ENCODE measurements at places on chromosomes 3 and 15.

DNA sequence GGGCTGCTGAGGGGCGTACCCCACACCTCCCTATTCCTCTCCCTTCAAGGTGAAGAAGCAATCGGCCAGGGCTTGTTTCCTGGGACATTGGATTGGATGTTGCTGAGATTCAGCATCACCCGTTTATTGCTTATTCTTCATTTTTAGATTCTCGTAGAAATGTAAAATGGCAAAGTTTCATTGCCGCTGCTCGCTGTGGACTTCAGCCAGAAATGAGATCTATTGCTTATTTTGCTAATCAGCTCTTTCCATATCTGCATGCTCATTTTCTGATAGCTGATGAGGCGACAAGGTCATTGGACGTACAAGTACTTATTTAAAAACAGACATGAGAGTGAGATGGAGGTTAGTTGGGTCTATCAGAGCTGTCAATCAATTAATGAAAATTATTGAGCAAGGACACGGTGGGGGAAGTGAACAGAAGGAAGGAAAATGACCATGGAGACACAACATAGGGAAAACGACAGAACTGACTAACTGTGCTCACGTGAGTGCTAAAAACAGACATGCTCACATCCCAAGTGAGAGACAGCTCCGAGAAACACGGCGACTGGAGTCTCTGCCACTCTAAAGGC is 471.2 kb downstream of the NR2F2 start:
- DNase-seq: no peak

GRCh38 chr3:88385090-88385489 is 235.3 kb downstream of the C3orf38 start:
- no peak for DNase-seq

DNA sequence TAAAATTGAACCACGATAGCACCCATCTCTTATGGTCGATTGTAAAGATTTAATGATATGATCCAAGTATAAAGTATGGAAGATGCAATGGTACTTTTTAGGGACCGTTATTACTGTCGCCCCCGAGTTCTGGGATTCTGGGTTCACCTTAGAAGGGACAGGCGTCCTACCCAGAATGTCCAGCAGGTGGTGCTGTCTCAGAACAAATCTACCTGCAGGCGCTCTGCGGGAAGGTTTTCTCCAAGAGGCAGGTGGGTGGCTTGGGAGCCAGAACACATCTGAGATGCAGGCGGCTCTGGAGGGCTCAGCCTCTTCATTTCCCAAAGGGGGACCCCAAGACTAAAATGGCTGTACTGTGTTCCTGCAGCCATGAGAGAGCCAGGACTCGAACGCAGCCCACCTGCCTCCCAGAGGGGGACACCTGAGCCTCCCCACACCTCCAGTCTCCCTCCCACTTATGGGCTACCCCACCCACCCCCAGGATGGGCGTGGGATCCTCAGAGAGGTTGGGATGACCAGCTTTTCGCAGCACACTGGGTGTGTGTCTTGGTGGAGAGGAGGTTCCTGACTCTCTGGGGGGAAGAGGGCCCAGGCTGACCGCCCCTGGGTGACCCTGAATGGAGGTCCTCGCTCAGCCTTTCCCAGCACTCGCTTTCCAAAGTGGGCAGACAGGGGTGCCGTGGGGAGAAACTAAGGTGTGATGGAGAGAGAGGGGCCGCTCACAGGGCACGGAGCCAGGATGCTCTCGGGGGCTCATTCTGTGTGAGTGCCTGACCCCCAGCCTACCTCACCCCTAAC is 28.1 kb upstream of the CORO2B start:
- DNase-seq: peak; percentile 61

GRCh38 chr3:191334346-191334893 is 4.1 kb upstream of the UTS2B start:
- DNase-seq: no peak

DNA sequence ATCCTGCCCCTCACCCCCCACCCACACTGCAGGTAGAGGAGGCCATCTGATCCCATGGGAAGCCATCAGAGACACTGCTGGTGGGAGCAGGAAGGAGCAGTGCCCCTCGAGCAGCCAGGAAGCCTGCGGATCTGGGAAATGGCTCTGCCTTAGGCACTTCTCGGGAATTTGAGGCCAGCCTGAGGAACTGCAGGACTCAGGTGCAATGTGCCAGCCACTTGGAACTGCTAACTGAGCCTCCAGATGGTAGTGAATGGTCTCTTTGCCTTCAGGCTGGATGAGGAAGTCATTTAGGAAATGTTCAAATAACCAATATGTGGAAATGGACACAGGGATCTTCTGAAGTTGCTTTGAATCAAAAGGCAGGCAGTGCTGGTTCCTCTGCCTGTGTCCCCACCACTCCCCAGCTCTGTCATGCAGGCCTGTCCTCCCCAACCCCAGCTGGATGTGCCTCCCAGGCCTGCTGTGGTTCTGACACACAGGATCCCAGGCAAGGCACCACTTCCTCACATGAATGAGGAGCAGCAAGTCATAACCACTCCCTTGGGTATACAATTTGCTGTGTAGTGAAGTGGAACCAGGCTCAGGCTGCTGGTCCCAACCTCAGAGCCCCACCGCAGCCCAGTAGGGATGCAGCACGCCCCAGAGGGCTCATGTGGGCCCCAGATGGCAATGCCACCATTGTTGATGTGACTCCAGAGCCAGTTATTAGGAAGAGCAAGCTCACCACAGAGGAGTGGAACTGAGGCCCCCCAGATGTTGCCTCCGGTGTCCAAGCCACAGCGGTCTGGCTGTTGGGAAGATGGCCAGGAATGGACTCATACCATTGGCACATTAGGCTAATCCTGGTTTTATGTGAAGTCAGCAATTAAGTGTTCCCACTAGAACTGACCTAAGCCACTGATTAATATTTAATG is 46.5 kb upstream of the LIMD1 start:
- DNase-seq: no peak

DNA sequence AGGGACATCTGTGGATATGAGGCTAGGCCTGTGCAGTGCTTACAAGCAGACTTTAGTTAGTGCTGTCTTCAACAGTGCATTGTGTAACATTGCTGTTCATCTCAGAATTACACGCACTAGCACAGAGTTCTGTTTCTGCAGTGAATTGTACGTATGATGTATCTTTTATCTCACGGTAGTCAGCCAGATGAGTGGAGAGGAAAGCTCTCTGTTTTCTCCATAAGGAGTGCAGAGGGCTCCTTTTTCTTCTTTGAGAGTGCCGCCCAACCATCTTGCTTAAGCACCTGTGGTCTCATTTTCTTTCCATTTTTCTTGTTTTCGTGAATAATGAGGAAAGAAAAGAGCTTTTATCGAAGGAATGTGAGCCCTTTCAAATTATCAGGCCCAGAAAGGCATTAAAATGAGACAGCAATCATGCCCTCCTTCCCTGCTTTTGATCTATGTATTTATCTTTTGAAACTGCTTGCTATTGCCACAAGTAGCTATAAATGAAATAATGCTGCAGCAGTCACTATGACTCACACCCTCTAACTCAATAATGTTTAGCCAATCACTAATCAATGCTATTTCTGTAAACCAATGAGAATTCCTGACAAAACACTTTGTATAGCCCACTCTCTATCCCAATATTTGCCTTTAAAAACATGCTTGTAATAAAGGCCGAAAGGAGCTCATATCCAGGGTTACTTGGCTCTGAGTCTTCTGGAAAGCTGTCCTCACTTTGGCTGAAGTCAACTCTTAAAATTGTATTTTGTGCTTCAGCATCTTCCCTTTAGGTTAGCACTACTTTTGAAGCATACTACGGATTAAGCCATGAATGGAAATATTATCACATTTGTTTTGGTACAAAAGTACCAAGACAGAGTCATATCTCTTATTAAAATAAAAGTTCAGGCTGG is 226.0 kb upstream of the P2RY1 start:
- no peak for DNase-seq

- no peak for DNase-seq
These were observed 84.6 kb downstream of the PEAK1 start for GRCh38 chr15:77335298-77335697.

DNA sequence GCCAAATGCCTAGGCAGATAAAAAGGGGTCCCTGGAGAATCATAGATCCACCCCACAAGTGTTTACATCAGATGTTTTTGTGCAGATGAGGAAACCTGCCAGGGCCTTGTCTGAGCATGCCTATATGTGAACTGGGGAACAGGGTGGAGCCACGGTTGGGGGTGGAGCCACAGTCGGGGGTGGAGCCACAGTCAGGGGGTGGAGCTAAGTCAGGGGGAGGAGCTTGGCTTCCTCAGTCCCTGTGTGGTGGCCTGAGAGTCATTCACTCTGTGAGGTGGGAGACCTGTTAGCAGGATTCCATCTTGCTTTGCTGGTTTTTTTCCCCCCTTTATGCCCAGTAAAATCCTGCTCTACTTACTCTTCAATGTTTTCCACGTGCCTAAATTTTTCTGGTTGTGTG is 57.8 kb upstream of the TGFBR2 start:
- peak; percentile 22 for DNase-seq
